ENCODE measurements at places on chromosomes 5 and 9.
A peak's percentile ranks its signal among the peaks of the same experiment; 100 is the strongest.

GRCh38 chr9:104858271-104858670 lies 69.7 kb downstream of the ABCA1 start:
- no peak for DNase-seq

- no peak for DNase-seq
These were observed 20.8 kb downstream of the OR1L3 start for GRCh38 chr9:122695696-122696095.

- DNase-seq = no peak
These were observed 530.5 kb downstream of the SEMA5A start for GRCh38 chr5:9015260-9015936.

- no peak for DNase-seq
These were observed 171.2 kb upstream of the MPDZ start for GRCh38 chr9:13450723-13451122.

DNA sequence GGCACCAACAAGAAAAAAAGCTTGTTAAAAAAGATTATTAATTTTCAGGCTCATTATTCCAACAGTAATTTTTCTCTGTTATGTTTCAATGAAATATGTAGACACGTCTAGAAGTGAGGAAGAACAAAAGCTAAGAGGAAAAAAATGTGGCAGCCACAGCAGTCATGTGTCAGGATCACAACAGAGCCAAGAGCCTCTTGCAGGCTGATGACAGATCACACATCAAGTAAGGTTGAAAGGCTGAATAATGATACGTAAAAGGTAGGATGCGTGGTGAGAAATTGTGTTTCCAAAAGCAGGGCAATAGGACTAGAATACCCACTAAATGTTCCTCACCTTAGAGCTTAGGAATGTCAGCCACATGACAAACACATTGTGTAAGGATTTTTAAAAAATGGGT lies 124.8 kb downstream of the HTR1A start:
- no peak for DNase-seq

DNA sequence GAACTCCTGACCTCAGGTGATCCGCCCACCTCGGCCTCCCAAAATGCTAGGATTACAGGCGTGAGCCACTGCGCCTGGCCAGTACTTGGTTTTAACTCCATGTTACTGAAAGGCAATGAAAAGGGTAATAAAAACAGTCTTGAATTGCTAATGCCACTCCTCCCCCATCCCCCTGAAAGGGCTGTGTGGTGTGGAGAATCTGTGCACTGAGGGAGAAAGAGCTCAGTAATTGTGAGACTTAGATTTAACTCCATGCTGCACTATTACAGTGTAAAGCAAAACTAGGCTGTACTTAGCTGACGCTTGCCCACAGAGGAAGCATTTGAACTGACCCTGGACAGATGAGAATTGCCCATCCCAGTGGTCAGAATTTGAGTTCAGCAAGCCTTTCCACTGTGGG lies 1662.4 kb upstream of the ACO1 start:
- no peak for DNase-seq

- DNase-seq = no peak
These were observed 191.8 kb downstream of the SEMA6A start for GRCh38 chr5:116382874-116383266.

GRCh38 chr5:63570752-63571151 lies 391.5 kb downstream of the HTR1A start:
- DNase-seq = no peak

DNA sequence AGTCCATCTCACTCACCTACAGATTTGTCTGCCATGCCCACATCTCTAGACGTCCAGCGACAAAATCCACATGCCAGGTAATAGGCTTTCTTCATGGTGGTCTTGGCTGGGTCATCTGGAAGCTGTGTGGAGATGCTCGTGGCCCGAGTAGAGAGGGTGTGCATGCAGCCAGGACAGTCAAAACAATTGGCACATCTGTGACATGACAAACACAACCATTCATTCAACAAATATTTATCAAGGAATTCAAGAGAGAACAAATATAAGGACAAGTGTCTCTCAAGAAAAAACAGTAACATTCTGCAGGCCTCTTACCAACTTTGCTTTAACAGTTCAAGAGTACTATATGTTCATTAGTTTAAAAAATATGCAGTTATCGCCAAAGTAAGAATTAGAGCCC lies 5.4 kb downstream of the DCTN4 start:
- no peak for DNase-seq

GRCh38 chr5:40355846-40356245 lies 323.9 kb upstream of the PTGER4 start:
- DNase-seq = no peak

- no peak for DNase-seq
These were observed 41.8 kb downstream of the FNBP1 start for GRCh38 chr9:130001190-130001589.

DNA sequence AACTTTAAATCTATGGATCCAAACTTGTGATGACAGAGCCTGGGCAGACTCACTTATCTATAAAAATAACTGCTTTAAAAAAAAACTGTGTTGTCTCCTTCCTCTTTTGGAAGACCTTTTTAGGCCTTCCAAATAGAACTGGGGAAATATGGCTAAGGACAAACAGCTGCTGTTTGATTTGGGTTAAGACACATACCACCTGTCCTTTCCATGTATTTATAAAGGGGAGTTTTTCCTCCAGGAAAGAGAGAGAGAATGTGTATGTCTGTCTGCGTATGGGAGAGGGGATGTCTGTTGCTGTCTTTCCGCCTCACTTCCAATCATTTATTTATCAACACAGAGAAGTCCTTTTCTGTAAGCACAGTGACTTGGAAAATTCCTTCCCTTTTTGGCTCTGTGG lies 2.8 kb downstream of the ARHGEF37 start:
- DNase-seq = no peak

GRCh38 chr9:68730570-68731235 lies 25.7 kb downstream of the PIP5K1B start:
- DNase-seq = no peak

DNA sequence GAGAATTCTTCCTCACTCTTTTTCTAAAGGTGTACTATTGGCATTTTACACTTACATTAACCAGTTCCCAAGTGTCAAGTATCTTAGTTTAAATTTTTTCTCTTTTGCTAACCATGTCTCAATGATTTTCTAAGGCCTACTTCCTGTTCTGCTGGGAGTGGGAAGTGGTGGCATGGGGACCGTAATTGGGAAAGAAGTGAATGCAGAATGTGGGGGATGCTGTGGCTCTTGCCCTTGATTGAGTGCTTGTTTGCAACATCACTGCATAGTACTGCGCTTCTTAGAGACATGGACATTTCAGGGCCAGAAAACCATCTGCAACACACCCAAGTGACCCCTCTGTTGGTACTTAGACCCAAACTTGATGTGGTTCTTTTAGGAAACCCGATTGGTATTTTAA lies 32.8 kb downstream of the MRRF start:
- DNase-seq = no peak

- DNase-seq = no peak
These were observed 84.7 kb downstream of the CFAP95 start for GRCh38 chr9:69905286-69905685.

- peak; percentile 24 for DNase-seq
These were observed 26.4 kb downstream of the ZDHHC11B start for GRCh38 chr5:757931-758697.

DNA sequence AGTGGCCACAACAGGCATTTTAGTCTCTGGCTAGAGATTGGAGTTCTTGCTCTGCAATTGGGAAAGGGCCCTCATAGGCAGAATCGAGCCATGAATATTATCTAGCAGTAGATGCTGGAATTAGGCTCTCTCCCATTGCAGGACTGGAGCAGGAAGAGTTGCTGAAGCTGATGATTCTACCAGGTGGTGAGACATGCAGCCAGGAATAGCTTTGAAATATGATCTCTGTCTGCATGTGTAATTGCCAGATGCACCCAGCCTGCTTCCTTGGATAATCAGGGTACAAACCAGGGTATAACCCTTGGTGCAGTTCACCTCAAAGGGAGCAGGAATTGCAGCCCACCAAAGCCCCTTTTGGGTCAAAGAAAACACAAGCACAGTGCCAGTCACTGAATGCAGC lies 211.4 kb upstream of the FTMT start:
- no peak for DNase-seq

DNA sequence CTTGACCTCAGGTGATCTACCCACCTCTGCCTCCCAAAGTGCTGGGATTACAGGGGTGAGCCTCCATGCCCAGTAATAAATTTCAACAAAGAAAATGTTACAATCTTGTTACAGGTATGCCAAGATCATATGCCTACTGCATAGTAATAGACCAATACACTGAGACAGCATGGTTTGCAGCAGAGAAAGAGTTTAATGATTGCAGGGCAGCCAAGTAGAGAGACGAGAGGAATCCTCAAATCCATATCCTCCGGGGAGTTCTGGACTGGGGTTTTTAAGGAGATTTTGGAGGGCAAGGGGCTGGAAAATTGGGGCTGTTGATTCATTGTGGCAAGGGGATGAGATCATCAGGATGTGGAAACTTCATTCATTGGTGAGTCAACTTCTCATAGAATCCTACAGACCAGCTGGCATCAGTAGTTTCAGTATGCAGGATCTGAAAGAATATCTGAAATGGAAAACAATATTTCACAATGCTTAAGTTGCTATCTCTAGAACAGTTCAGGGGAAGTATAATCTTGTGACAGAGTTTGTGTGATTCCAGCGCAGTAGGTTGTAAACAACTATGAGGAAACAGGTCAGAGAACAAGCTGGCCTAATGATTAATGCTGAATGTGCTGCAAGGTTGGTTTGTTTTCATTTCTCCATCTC lies 14.8 kb upstream of the TUT7 start:
- no peak for DNase-seq

GRCh38 chr5:158938200-158938599 lies 161.5 kb downstream of the EBF1 start:
- DNase-seq = no peak

All from activated CD4-positive, alpha-beta T cell treated with anti-CD3 and anti-CD28 coated beads, Interleukin-2, amount 10 ng/mL, durations not matched to agents 7 days and 5 days (primary cell).